ENCODE measurements at places on chromosomes 13 and 19.

DNA sequence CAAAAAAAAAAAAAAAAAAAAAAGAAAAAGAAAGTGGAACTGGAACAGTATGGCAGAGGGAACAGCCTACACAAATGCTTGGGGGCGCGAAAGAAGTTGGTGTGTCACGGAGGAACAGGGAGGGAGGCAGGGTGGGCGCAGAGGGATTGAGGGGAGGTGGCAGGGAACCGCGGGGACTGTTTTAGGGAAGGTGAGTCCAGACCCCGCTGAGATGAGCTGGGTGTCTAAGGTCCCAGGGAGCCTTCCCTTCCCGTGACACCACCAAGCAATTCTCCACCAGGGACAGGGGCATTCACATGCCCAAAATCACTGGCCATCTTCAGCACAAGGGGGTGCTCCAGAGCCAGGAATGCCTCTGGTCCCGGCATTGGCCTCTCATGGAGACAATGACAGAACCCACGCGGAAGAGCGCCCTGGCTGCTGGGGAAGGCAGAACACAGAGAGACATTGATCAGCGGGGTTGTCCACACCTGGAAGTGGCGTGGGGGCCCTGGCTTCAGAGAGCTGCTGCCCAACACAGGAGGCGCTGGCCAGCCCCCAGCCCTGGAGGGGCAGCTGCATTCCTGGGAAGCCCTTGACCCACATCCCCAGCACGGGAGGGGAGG lies 6.9 kb downstream of the PEAK3 start:
- DNase-seq: peak; percentile 72

GRCh38 chr13:49641801-49642291 lies 13.5 kb downstream of the ARL11 start:
- no peak for DNase-seq

- DNase-seq: peak; percentile 70
Observed at GRCh38 chr19:48152551-48152950, 17.6 kb downstream of the LIG1 start.

GRCh38 chr13:66657165-66657881 lies 572.8 kb downstream of the PCDH9 start:
- DNase-seq: no peak

GRCh38 chr19:47158879-47159503 lies 28.4 kb downstream of the SAE1 start:
- DNase-seq: no peak

DNA sequence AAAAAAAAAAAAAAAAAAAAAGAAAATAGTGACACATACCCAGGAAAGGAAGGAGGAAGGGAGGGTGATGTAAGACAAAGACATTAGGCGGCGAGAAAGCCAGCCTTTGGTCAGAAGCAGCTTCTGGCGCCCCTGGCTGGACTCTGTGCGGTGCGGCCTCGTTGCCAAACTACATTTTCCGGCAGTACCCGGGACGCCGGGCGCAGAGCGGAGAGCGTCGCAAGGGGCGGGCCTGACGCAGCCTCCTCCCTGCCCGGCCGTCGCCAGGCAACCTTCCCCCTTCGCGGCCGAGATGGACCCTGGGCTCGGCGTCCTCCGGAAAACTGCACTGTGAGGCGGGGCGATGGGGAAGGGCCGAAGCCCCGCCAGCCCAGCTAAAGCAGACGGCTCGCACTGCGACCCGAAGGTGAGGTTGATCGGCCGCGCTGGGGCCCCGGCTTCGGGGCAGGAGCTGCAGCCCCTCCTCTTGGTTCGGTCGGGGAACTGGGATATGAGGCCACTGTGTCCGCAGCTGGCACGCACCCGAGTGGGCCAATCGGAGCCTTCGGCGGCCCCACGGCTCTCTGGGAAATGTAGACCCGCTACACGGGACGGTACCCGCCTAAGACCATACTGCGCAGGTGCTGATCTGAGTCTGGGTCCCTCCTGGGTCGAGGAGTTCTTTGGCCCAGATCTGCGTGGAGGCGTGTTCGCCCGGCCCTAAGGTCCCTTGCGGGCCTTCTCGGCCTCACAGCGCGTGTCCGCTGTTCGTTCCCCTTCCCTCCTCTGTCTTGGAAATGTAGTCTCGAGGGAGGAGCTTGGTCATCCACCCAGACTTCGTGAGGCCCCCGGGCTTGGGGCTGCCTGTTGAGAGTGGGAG lies 2.3 kb upstream of the MZF1 start:
- peak; percentile 87 for DNase-seq

GRCh38 chr19:7450243-7451223 lies 38.3 kb downstream of the PEX11G start:
- no peak for DNase-seq

DNA sequence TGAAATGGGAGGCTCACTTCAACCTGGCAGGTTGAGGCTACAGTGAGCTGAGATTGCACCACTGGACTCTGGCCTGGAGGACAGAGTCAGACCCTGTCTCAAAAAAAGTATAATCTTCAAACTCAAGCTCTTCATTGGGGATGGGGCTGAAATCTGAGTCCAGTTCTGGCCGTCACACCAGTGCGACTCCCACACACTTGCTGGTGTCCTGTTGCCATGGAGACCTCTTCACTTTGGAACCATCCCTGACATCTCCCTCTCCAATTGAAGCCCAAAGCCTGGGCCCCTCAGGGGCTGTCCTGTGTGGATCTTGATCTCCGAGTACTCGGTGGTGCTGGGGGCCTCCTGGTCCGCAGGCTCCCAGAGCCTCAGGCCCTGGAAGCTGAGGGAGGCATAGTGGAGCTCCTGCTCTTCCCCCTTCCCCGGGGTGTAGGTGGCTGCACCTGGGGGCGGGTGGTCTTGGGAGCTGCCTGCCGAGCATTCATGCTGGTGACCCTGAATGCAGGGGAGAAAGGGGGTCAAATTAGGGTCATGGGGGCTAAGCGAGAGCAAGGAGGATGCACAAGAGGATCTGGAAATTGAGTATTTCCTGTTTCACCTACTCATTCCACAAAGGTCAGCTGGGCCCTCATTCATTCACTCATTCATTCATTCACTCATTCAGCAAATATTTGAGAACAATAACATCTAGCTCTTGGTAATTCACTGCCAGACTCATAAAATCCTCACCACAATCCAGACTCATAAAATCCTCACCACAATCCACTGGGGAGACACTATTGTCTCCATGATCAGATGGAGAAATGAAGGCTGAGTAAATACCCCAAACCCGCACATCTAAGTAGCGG lies 11.0 kb downstream of the SIGLEC11 start:
- no peak for DNase-seq

GRCh38 chr13:53160211-53160610 lies 131.6 kb downstream of the OLFM4 start:
- no peak for DNase-seq

- DNase-seq: peak; percentile 77
Observed at GRCh38 chr19:55440411-55441105, 2.5 kb downstream of the SHISA7 start.

GRCh38 chr19:12751635-12752034 lies at the start of gene BEST2:
Gene BEST2 (plus strand): TSS chr19:12751791. CDS start chr19:12752593, 802 bp downstream.
- DNase-seq: no peak

DNA sequence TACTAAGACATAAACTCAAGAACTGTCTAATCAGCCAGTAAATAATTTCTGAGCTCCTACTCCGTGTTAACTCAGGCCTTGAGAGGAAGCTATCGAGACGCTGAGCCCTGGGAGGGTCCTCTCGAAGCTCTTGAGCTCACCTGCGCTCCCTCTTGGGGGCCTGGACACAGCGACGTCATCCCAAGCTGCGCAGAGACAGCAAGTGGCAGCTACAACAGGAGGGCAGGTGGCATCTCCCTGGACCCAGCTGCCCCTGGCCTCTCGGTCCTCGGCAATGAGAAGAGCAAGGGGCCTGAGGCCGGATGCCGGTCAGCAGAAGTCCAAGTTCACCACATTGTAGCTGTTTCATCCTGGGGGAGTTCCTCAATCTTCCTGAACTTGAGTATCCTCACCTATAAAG lies 30.5 kb upstream of the TUBGCP3 start:
- DNase-seq: no peak

GRCh38 chr19:39370735-39371134 lies 20.2 kb downstream of the PAF1 start:
- DNase-seq: no peak

DNA sequence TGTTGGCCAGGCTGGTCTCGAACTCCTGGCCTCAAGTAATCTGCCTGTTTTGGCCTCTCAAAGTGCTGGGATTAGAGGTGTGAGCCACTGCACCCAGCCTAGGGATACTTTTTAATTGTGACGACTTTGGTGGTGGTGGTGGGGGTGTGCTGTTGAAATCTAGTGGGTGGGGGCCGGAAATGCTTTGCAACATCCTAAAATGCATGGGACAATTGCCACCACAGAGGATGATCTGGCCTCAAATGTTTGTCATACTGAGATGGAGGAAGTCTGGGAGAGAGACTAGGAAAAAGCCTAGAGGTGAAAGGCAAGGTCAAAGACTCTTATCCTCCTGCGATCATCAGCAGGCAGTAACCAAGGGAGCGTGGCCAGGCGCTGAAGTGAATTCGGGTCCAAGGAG lies 1.4 kb downstream of the NWD1 start:
- no peak for DNase-seq

- DNase-seq: no peak
Observed at GRCh38 chr13:106332621-106333020, 202.8 kb downstream of the EFNB2 start.

DNA sequence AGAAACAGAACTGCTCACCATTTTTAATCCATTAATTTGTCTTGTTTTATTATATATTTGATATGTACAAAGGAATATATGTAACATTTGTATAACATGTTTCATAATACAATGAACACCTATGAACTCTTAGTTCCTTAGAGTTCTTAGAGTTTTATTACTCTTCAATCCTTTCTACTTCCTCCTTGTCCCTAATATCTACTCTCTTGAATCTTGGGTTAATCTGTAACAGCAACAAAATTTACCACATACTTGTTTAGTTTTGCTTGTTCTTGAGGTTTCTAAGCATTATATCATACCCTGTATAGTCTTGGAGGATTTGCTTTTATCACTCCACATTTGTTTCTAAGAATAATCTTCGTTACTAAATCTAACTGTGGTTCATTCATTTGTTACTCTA lies 151.4 kb downstream of the PDS5B start:
- DNase-seq: no peak

DNA sequence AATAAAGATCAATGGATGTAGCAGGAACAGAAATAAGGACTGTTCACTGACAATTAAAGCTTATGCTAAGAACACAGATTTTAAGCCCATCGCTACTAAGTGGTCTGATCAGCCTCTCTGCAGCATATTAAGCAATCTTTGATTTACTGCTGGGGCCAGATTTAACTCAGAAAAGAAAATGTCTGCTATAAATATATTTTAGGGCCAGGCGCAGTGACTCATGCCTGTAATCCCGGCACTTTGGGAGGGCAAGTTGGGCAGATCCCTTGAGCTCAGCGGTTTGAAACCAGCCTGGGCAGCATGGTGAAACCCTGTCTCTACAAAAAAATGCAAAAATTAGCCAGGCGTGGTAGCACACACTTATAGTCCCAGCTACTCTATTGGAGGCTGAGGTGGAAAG lies 43.0 kb downstream of the METTL21C start:
- DNase-seq: no peak

- DNase-seq: no peak
Observed at GRCh38 chr19:18481505-18482222, 40.2 kb downstream of the ELL start.

GRCh38 chr13:114235697-114236096 lies 1.0 kb downstream of the CDC16 start:
- no peak for DNase-seq

GRCh38 chr19:4233282-4233853 lies 4.0 kb downstream of the EBI3 start:
- DNase-seq: peak; percentile 55

DNA sequence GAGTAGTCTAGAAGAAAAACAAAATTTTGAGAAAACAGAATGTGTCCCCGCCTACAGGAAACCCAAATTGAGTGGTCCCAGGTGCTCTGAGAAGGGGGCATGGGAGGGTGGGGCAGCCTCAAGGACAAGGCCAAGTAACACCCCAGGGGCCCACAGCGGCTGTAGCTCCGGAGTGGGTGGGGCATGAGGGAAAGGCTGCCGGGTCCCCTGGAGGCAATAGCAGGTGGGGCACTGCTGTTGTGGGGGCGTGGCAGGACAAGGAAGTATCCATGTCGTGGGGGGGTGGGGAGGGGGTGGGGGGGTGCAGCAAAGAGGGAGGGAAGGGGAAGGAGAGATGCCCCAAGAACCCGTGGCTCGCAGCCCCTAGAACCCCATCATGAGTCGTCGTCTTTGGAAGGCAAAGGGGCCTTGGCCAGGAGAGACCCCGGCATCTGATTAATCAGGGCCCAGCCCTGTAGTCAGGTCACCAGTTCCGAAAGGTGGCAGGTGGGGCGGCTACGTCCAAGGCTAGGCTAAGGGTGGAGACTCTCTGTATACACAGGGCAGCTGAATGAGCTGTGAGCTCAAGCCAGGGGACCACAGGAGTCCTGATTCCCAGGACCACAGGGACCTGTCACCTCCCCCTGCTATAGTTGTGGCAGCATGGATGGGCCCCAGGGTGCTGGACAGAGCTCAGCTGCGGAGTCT lies 7.5 kb upstream of the ISYNA1 start:
- DNase-seq: no peak

DNA sequence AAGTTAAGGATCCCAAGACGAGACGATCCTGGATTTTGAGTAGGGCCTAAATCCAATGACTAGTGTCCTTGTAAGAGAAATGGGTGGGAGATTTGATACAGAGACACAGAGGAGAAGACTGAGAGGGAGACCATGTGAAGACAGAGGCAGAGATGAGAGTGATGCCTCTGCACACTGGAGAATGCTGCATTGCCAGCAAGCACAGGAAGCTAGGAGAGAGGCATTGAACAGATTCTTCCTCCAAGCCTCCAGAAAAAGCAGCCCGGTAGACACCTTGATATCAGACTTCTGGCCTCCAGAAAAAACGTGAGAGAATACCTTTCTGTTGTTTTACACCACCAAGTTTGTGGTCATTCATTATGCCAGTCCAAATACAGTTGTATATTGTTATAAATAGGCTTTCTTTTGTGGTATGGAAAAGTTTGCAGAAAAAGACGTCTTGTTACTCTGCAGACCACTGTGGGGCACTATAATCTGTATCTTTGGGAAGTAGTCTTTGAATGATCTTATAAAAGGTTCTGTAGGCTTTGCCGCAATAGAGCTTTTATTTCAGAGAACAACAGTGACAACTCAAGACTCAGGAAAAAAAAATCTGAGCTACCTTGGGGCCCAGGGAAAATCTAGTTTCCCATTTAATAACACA lies 17.9 kb upstream of the RFC3 start:
- no peak for DNase-seq

GRCh38 chr19:44998025-44998424 lies 3.2 kb upstream of the RELB start:
- DNase-seq: no peak

DNA sequence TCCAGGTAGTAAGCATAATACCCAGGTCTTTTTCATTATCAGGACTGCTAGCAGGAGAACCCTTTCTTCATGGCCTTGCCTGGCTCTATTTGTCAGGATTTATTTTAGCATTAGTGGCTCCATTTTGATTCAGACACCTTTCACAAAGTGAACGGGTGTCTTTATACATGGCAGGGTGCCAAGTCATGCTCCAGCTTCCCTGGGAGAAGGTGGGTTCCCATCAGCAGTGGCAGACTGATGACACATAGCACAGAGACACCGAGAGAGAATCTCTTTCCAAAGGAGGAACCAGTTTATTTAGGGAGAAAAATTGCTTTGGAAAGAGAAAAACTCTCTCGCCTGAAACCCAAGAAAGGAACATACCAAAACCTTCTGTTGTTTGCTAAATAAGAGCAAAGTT lies 135.3 kb upstream of the TMTC4 start:
- DNase-seq: no peak
